ENCODE measurements at places on chromosomes 4 and X.

- no peak for DNase-seq
Measured at GRCh38 chrX:135985973-135986310, 707 bp downstream of the SLC9A6 start.

- no peak for DNase-seq
Measured at GRCh38 chr4:47862297-47862696, 24.4 kb upstream of the CORIN start.

DNA sequence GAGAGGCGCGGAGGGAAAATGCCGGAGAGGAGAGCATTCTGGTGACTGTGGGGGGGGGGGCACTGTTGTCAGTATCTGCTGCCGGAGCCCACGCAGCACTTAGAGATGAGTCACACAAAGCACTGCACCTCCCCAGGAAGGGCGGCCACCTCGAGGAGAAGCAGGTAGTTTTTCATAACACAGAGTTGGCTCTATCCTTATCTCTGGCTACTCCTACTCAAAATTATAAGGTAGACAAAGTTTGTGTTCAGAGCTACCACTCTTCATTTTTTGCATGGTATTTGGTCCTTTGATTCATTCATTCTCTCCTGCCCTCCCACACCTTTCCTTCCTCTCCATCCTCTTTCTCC, 76.2 kb upstream of the SCOC start:
- no peak for DNase-seq

DNA sequence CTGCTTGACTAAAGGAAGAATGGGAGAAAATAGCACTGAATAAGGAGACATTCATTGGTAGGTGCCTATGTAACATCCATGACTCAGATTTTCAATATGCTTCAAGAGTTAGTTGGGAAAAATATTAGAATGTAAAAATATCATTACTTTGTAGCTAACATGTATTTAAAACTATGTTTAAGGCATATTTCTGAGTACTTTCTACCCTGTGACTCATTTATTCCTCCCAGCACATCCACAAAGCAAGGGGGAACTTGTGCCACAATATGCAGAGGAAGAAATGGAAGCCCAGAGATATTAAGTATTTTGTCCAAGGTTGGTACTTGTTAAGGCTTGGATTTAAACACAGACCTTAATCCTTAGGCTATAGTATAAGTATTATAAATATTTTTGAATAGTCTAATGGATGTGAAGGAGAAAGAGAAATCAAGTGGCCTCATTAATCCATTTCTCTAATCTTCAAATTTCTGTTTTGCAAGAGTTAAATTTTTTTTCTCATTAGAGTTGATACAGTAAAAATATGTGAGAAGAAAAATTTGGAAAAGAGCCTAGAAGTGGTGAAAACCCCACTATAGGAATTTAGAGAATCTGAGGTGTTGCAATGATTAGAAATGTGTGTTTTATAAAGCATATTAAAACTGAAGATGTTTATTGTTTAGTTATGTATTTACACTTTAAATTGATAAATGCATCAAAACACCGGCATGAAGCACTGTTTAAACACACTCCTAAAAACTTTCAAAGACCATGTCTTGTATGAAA, 149.3 kb upstream of the GYPA start:
- no peak for DNase-seq

- DNase-seq: no peak
Measured at GRCh38 chrX:29545878-29546277, 669.5 kb upstream of the MAGEB2 start.

- no peak for DNase-seq
Measured at GRCh38 chr4:38169524-38169923, 209.3 kb downstream of the PTTG2 start.

GRCh38 chr4:134551348-134551747, 349.8 kb upstream of the PABPC4L start:
- DNase-seq: no peak

DNA sequence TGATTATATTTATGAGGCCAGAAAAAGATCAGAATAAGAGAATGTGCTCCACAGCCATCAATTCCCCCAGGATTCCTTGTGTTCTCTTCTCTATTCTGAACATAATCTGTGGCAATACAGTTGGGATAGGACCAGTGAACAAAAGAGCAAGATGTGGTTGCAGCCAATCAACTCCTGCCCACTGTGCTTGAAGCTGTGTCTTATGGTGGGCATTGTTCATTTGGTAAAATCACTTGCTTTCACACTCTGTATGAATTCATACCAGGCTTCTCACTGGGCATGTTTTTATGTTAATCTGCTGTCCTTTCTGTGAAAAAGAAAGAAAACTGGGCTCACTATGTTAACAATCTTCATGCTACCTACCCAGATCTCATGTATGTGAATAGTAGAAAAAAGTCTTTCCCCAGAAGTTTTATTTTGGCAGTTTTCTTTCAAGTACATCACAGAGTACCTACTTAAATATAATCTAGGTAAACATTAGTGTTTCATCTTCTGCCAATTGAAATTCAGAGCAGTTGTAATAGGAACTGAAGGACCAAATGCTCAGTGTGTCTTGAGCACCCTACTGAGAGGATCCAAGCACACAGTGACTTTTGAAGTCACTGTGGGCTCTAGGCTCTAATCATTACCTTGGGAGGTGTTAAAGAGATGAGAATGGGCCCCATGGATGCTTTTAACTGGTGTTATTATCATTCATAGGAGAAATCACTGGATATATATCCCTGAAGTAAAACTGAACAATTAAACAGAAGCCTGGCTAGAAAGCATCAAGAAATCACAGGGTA, 429.2 kb upstream of the TRAM1L1 start:
- no peak for DNase-seq

GRCh38 chrX:68894513-68895340, 65.9 kb downstream of the EFNB1 start:
- DNase-seq: no peak

DNA sequence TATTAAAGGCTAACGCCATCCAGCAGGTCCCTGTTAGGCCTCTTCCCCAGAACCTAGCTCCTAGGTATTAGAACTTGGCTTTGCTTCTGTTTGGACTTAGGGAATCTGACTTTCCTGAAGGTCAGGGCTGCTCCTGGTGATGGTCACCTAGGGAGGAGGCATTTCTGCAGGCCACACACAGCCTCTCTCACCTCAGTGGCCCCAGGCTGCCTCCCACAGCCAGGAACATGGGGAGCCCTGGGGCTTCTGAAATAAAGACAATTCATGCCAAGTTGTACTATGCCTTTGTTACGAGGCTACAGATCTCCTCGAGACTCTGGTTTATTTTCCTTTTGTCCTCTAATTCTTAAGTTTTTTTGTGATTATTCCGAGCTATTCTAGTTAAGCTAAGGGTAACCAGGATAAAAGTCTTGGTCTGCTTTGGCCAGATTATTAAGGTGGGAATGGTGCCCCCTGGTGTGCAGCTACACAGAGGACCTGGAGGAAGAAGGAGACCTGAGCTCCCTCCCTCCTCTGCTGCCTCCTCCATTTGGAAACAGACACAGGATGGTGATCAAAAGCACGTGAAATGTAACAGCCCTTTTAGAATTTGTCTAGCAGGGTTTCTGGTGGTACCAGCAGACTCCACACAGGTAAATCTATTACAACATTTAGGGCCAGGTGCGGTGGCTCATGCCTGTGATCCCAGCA, 131.0 kb downstream of the DCLK2 start:
- no peak for DNase-seq

DNA sequence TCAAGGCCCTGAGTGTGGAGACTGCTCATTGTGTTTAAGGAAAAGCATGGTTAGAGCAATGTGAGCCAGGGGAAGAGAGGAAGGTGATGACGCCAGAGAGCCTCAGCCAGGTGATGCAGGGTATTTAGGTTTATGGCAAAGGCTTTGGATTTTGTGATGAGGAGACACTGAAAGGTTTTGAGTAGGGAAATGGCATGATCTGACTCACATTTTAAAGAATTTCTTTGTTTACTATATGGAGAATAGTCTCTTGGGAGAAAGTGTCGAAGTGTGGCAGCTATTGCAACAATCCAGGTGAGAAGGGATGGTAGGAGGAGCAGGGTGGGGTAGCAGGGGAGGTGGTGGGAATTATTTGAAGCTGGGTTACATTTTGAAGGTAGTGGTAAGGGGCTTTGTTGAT, 293.4 kb upstream of the IGFBP7 start:
- no peak for DNase-seq

DNA sequence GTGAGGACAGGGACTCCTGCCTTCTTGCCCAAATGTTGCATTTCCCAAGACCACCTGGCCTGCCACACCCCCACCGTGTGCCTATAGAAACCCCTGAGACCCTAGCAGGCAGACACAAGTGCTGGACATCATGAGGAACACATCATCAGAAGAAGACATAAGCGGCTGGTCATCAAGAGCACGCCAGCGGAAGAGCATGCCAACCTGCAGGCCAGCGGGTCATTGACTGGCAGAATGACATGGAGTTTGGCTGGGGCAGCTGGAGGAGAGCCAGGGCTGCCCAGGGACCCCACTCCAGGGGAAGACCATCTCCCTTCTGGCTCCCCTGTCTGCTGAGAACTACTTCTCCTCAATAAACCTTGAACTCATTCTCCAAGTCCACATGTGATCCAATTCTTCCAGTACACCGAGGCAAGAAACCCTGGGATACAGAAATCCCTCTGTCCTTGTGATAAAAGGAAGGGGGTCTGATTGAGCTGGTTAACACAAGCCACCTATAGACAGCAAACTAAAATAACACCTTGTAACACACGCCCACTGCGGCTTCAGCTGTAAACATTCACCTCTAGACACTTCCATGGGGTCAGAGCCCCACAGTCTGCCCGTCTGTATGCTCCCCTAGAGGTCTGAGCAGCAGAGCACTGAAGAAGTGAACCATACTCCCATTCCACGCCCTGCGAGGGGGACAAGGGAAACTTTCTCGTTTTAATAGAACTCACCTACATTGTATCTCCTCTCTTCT, 164.8 kb upstream of the EMCN start:
- no peak for DNase-seq

DNA sequence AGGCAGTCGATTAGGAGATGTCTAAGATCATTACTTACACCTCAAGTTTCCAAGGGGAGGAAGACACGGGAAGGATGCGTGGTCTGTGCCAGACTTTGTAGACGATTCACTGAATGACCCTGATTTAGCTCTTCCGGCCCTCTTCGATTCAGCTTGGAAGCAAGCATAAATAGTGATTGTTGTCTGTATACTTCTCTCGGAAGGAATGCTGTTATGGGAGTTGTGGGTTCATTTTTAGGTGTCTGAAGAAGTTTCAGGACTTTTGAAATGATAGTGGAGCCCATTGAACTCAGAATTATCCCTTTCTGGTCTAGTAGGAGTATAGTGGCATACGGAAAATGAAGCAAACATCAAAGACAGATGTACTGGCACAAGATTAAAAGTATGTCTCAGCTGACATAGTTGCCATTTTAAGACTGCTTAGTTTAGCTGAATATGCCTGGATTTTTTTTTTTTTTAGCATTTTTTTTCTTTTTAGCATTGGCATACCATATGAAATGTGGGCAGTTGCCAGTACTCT, 1.0 kb upstream of the ANKRD17 start:
- DNase-seq: no peak

DNA sequence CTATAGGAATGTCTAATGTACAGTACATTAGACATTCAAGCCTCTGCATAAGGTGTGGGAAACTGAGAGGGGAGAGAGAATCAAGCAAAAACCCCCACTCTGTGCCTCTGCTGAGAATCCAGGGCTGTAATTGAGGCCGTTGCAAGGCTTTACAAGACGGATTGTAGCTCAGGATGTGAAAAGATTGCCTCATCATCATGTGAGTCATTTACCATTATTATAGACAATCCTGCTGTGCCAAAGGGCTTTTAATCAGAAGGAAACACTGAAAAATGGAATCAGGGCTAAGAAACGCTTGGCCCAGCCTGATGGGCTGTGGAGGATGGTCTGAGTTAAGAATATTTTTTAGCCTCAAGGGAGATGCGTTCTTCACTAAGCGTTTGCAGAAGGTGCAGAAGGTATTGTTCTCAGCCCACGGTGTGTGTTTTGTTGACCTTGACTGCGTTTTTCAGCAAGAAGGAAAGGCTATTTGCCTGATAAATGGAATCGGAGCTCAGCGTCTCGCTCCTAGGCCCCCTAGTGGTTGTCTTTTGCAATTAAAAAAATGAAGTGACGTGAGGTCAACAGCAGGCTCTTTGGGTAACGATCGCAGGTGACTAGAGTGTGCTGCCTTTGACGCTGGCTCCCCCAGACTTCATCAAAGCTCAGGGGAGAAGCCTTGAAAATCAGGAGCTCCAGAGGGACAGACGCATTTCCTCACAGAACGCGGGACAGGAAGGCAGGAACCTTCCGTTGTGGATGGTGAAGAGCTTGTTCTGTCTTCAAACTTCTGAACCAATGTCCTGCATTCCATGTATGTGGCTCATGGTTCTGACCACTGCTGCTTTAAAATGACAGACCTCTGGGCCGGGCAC, 18.1 kb upstream of the CHRNA9 start:
- DNase-seq: peak; percentile 78

GRCh38 chrX:1392376-1393068, 609 bp upstream of the SLC25A6 start:
- DNase-seq: no peak

GRCh38 chr4:17721496-17722355, 59.7 kb downstream of the FAM184B start:
- no peak for DNase-seq

GRCh38 chr4:39732728-39733127, 34.8 kb downstream of the UBE2K start:
- no peak for DNase-seq

DNA sequence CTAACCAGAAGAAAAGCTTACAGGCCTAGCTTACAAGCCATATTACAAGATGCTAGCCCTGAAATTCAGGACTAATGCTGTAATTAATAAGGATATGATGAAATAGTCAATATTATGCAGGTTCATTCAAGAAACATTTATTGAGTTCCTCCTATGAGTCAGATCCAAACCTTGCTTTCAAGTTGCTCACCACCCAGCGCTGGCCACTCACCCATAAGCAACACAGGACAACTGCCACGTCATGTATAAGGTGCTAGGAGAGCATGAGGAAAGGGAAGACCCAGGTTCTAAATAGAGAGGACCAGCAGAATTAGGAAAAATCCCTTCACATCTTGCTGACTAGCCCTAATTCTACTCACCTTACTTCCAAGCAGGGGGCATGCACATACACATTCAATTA, 23.3 kb downstream of the MAML3 start:
- DNase-seq: no peak

DNA sequence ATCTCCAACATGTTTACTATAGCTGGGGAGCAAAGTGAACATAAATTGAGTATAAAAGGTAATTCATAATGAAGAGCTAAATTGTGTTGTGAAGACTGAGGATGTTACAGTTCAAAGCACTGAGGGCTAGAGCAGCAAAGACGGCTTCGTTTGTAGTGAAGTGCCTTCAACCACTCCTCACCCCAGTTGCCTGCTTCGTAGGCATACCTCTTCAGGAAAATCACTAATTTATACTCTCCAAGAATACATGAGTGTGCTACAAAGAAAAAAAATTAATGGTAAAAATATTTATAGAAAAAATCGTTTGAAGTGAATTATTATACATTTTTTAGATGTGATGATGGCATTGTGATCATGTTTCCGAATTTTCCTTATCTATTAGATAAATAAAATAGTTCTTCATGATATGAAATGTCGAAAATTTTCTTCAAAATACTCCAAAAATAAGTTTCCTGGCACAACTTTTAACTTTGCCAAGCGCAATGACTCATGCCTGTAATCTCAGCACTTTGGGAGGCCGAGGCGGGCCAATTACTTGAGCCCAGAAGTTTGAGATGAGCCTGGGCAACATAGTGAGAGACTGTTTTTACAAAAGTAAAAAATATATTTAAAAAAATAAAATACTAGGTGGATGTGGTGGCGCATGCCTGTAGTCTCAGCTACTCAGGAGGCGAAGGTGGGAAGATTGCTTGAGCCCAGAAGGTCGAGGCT, 41.6 kb downstream of the ZFP42 start:
- DNase-seq: no peak
